ENCODE measurements at places on chromosomes 4 and X.

DNA sequence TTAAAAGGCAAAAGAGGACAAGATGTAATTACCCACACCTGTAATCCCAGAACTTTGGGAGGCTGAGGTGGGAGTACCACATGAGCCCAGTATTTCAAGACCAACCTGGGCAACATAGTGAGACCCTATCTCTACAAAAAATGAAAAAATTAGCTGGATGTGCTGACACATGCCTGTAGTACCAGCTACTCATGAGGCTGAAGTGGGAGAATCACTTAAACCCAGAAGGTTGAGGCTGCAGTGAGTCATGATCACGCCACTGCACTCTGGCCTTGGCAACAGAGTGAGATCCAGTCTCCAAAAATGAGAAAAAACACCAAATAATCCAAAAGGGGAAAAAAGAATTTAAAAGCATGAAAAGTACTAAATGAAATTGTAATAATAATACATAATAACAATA is 30.8 kb downstream of the NR0B1 start:
- no peak for DNase-seq

DNA sequence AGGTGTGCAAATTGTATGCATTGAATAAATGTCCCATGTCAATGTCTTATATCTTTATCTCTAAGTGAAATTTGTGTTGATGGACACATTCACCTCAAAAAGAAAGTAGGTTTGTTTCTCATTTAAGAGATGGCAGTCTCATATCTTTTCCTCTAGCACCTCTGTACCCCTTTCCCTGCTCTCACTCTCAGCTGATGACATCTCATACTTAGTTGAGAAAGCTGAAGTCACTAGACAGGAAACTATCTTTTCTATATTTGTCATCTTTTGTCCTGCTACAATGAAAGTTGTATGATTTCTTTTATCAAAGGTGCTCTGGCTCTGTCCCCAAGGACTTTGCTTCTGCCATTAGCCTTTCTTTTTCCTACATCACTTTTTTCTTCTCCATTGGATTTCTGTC is 84.0 kb upstream of the GRPR start:
- no peak for DNase-seq

DNA sequence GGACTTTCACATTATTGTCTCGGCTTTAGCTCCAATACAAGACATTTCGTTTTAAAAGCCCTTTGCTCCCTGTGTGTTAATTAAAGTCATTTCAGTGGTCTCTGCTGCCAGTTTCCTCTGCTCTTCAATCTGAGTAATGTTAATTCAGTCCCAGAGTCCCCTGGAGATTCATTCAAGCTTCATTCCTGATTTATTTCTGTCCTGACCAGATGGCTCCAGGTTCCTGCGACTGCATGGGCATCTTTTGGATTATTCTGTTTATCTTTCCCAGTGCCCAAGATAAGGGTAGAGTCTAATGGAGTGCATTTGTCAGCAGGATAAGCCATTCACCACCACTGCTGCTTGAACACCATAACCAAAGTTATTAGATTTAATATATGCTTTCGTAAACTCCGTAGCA is 6.1 kb upstream of the PAGE1 start:
- no peak for DNase-seq

GRCh38 chrX:38106991-38107655 is 100.8 kb downstream of the SYTL5 start:
- DNase-seq, result no peak

GRCh38 chr4:56438766-56439165 is 2.7 kb downstream of the PAICS start:
- DNase-seq, result no peak

DNA sequence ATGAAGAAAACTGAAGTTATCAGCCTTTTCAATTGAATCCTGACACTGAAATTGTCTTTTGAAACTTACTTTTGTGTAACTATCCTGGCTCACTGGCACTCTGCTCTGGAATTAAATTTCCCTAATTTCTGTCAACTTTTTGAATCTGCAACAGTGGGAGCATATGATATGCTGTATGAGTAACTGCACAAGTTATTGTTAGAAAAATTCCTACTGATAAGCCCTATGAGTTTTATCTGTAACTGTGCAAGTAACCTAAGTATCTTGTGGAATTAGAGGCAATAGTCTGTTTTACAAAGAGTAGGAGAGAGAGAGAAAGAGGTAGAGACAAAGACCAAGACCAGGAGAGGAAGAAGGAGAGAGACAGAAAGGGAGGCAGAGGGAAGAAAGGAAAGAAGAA is 9.2 kb upstream of the HPGD start:
- no peak for DNase-seq

DNA sequence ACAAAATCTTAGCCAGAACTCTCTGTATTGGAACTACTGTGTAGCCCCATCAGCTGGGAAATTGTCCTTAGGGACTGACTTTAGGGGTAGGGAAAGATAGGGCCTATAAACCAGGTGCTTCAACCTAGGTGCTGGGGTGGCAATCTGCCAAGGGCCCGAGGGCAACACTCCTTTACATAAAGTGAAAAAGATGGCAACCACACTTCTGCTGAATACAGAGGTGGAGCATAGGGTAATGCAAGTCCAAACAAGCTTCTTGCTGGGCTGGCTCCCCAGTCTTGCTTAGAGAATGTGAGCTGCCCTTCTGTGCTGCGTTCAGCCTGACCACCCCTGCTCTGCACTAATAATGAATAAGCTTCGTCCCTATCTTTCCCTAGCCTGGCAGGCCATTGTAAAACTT is 9.8 kb downstream of the ZBTB33 start:
- no peak for DNase-seq

DNA sequence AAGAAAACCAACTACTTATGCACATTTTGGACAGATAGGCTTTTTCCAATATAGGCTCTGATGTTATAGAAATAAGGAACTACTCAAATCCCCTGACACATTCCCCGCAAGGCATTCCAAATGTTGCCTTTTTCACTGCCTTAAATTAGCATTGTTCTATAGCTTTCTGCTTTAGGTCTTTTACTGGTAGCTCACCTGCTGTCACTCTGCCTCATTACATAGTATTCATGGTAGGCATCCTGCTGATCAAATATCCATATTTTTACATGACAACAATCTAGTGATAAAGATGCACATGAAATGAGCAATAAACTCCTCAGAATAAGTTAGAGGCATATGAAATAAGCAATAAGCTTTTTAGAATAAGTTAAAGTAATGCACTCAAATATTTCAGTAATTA is 542.7 kb downstream of the FAM133A start:
- no peak for DNase-seq

DNA sequence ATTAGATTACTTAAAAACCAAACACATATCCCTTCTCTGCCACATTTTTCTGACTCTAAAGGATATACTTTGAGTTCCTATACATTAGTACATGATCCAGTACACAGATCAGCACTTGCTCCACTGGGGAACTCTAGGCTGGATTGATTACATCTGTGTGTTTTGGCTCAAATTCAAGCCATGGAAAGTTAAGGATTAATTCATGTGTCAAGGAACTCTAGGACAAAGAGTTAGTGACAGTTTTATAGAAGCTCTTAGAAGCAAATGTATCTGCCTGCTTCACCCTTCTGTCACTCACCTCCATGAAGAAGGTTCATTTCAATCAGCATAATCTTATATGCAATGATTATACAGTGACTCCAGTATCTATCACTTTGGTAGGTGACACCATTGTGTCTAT is 43.2 kb downstream of the SCFD2 start:
- DNase-seq, result no peak

- DNase-seq, result no peak
These were observed 452.5 kb downstream of the NKX6-1 start for GRCh38 chr4:84046551-84046950.

DNA sequence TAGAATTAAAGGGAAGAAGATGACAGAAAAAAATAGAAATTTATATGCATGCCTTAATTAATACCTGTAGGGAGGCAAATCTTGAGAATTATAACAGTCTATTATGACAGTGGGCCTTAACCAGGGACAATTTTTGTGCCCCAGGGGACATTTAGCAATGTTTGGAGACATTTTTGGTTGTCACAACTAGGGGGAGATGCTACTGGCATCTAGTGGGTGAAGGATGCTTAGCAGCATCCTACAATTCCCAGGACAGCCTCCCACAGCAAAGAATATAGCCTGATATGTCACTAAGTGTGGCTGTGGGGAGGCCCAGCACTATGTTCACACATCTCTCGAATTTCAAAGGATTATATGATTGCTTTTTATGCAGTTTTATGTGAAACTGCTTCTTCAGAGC is 10.5 kb downstream of the GPR82 start:
- DNase-seq, result no peak

DNA sequence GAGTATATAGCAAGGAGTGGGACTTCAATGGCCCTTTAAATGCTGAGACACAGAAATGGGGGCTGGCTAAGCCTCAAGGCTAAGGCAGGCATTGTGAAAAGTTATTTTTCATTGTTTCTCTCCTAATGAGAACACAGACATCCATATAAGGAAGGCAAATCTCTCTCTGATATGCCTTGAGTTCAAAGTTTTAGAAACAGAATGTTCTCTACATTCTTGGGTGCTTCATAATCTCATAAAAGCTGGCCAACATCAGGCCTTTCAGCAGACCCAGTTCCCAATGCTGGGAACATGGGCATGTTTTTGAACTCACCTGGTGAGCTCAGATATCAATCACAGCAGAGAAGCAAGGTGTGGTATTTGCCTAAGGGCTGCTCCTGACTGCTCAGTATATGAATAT is 19.4 kb upstream of the RAB40A start:
- DNase-seq, result no peak

DNA sequence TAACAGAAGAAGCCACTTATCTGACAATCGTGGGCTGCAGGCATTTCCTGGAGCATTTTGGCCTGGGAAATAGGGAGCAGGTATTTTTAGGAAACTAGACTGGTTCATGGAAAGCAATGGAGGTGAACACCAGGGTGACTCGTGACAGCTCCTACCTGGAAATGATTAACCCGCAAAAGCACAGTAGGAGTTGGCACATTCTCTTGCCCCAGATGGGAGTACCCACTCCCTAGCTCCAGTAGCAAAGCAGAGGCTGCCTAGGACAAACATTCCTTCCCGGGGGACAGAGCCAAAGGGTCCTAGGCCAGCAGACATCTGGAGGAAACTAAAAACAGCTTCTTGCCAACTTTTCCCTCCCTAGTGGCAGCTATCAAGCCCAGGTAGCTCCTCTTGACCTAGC is 29.0 kb downstream of the RTL5 start:
- DNase-seq, result no peak

DNA sequence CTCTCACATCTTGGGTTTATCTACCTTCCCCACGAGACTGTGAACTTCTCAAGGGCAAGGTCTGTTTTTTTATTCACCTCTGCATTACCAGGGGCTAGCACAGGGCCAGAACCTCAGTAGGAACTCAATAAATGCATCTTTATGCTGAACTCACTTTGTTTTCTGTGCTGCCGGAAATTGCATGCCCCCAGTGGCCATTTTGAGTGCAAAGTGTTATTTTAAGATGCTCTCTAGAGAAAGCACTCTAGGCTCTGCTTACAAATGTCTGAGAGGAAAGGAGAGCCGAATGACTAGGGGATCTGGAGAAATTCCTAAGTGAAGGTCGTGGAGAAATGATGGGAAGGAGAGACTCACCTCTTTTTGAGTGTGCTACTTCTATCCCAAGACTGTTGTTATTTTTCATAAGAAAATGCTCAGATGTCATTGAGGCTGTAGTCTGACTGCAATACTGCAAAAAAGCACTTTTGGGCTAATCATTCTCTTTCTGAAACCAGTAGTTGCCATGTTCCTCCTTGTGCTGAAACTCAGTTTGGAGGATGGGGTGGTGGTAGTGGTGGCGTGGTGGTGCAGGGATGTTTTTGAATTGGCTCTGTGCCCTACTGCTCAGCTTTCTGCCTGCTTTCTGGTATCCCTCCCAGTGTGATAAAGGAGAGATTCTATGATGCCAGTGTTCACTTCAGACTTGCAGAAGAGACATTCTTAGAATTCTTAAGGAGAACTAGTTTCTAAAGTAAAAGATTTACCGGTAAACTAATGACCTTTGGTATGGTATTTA is 41.3 kb downstream of the DOCK11 start:
- no peak for DNase-seq

- no peak for DNase-seq
These were observed 900 bp downstream of the CTAG2 start for GRCh38 chrX:154652311-154653047.

- no peak for DNase-seq
These were observed 26.7 kb upstream of the STS start for GRCh38 chrX:7120878-7121219.

DNA sequence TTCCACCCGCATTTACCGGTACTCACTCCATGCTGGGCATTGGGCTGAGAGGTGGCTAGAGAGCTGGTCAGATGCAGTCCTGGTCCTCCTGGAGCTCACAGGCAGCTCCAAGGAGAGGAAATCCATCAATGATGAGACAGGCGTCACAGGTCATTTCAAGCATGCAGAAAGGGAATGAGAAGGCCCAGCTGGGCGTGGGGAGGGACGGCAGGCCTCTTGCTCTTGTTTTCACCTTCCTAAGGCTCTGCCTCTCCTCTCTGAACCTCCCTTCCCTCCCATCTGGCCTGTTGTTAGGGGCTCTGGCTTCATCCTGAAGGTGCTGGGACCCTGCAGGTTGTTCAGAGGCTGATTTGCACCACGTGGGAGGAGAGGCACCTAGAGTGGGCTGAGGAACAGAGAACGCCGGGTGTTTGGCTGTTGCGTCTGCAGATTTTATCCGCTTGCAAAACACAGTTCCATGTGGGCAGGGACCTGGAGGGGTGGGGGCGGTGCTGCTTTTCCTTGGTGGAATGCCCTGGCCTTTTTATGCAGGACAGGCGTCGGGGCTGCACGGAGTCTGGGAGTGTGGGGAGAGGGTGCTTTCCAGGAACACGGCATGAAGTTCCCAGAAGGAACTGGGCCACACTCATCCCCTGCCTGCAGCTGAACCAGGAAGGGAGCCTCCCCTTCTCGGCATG is 81.5 kb upstream of the PSAPL1 start:
- DNase-seq, result no peak

GRCh38 chrX:45621376-45622041 is 420.8 kb upstream of the DIPK2B start:
- no peak for DNase-seq

DNA sequence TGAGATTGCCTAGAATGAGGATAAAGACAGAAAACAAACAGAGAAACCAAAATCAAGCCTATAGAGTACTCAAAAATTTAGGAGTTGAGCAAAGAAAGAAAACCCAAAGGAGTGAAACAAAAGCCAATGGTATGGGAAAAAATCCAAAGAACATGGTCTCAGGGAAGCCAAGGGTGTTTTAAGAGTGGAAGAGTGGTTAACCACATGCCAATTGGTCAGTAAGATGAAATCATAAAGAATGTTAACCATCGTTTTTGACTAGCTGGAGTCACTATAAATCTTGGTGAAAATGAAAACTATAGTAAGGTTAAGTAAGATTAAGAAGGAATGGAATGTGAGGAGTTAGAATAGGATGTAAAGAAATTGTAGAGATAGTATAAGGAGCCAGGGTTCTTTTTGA is 64.7 kb upstream of the RPL34 start:
- no peak for DNase-seq

Measured in stimulated activated CD8-positive, alpha-beta memory T cell treated with anti-CD3 and anti-CD28 coated beads, Interleukin-7, amount 100 ng/mL, for 1 hour (primary cell).